ENCODE measurements at places on chromosomes 6 and 20.
A peak's percentile ranks its signal among the peaks of the same experiment; 100 is the strongest.

DNA sequence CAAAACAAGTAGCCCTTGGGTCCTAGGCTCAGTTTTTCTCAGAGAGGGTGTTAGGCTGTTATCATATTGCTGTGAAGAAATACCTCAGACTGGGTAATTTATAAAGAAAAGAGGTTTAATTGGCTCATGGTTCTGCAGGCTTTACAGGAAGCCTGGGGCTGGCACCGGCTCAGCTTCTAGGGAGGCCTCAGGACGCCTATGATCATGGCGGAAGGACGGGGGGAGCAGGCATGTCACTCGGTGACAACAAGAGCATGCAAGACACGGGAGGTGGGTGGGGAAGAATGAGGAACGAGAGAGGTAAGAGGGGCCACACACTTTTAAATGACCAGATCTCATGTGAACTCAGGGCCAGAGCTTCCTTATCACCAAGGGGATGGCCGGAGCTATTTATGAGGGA lies 26.9 kb downstream of the CDH26 start:
- no peak for DNase-seq

DNA sequence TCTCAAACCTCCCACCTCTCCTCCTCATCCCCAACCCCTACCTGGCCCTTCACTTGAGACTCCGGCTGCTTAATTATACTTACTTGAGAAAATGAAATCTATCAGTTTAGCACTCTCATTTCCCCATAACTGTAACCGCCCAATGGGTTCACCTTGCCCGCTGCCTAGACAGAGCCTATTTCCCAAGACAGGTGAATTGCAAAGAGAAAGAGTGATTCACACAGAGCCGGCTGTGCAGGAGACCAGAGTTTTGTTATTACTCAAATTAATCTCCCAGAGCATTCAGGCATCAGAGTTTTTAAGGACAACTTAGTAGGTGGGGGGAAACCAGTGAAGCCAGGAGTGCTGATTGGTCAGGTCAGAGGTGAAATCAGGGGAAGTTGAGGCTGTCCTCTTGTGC lies 301.4 kb upstream of the CDYL start:
- DNase-seq, result no peak

DNA sequence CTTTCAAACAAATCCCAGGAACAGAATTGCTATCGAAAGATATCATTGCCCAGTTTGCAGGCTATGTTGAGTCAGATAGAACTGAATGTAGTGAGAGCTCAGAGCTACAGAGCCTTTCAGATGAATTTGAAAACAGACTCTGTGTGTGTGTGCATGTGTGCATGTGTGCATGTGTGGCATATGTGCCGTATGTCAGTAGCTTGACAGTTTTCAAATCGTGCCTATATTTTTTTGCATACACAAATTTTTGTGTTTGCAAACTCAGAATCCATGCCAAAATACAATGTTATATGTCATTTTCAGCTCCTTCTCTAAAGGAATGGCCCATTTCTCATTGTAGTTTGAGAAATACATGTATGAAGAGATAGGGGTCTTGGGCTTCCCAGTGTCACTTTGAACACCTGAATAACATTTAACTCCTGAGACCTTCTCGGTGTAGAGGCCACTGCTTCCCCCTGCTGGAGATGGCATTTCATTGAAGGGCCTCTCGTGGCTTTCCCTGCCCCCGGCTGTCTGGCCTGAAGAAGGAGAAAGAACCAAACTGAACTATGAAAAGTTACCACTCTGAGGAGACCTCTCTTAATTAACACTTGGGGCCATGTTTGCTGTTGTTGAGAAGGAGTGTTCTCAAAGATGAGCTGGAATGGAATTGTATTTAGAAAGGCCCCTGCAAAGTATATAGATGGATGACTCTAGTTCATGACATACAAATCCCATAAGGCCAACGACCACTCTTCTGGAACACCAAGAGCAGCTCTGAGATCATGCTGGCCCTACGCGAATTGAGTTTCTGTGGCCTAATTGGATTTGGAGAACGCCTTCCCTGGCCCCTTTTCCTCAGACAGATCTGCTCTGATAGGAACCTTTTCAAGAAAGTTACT lies 58.7 kb downstream of the VAPB start:
- peak; percentile 77 for DNase-seq

DNA sequence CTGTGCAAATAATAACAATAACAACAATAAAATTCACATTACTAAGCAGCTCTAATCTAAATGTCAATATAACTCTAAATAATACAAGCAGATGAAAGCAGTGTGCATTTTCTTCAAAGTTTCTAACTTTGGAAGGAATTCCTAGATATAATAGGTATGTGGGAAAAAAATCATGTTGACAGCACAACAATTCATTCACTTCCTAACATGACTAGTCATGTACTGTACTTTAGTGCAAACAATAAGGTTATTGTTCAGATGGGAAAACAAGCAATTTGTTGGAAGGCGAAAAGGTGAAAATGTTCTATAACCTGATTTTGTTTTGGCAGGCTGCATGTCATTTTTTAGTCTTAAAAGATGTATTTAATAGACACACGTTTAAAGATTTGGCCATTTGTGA lies 484.3 kb upstream of the JAG1 start:
- no peak for DNase-seq

GRCh38 chr6:8240301-8240700 lies 138.0 kb upstream of the EEF1E1 start:
- DNase-seq, result no peak

DNA sequence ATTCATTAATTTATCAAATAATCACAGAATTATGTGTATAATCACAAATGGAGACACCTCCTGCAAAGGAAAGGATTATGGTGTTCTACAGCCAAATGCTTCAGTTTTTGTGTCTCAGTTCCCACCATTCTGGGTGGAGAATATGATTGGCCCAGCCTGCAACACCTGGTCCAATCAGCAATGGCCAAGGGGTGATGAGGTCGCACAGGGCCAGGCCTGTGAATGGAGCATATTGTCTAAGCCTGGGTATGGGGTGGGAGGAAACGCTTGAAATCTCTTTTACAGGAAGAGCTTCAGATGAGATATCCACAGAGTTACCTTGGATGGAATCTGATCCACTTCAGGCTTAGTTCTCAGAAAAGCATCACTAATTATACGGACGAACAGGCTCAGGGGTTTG lies 271.6 kb downstream of the DHX35 start:
- DNase-seq, result no peak

DNA sequence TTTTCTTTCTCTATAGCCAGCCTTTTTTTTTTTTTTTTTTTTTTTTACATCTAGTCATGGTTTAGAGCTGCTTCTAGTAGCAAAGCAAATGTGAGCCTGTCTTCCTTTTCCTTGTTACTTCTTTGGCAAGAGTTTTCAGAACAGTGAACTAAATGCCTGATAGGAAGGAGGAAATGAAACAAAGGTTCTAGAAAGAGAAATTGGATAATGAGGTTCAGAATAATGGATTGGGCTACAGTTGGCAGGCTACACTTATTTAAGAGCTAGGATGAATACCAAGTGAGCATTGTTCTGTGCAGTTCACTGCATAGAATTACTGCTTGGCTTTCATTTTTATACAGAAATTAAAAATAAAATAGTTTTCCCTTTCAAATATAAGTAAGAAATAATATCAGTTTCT lies 78.6 kb downstream of the HIVEP1 start:
- no peak for DNase-seq

DNA sequence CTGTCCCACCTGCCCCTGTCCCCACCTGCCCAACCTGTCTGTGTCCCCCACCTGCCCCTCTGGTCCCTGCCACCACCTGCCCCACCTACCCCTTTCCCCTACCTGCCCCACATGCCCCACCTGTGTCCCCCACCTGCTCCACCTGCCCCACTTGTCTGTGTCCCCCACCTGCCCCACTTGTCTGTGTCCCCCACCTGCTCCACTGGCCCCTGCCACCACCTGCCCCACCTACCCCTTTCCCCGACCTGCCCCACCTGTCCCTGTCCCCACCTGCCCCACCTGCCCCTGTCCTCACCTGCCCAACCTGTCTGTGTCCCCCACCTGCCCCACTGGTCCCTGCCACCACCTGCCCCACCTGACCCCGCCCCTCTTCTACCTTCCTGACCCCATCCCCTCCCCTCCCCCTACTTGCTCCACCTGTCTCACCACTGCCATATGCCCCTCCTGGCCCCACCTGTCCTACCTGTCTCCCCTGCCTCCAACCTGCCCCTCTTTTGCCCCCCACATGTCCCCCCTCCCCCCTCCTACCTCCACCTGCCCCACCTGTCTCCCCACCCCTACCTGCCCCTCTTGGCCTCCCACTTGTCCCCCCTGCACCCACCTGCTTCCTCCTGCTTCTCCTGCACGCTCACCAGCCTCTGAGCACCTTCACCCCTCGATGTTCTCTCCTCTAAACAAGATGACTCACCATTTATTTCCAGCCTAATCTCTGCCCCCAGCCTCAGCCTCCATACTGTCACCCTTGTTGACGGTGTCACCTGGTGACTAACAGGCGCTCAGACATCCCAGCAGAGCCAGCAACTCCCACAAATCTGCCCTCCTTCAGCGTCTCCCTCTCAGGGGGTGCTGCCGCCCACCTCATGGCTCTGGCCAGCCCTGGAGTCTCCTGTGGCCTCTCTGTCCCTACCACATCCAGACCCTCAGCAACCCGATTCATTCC lies 5.6 kb upstream of the MYT1 start:
- no peak for DNase-seq

DNA sequence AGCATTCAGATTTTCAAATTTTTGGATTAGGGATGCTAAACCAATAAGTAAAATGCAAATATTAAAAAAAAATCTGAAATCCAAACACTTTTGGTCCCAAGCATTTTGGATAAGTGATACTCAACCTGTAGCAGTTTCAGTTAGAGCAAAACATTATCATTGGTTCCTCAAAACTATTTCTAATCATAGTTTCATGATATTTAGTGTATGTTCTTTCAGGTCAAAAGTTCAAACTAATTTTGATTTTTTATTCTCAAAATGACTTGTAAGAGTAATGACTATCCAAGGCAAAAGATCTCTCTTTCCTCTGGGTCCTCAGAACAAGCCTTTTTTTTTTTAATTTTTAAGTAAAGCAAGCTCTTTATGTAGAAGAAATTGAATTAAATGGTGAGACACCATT lies 64.0 kb upstream of the TFB1M start:
- no peak for DNase-seq

GRCh38 chr6:43283905-43284304 lies 14.2 kb upstream of the SLC22A7 start:
- DNase-seq, result no peak

DNA sequence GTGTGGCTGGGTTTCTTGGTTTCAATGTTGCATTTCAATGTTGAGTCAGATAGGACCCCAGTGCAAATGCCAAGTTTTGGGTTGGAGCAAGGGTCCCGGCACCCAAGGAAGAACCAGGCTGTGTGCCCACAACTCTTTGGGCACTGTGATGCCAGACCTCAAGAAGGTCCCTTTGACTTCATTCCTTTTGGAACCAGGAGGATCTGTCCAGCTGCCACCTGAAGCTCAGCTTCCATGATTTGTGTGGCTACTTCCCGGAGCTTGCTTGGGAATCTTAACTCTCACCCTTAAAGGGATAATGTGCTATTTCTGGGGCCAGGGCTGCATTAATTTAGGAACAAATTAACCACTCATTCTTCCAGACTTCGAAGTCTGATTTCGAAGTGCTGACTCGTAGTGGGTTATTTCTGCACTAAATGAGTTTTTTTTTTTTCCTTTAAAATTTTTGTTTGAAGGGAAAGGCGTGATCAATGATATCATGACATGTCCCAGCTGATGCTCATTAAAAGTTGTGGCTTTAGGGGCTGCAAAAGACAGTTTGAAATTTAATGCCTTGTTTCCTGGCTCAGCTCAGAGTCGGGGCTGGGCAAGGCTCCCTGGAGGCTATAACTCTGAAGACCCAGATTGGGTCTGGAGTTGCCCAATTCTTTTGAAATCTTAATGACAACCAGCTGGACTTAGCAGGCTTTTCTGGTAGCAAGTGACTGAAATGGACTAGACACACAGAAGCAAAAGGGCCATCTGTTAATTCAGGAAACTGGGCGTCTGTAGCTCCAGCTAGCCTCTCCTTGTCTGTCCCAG lies 24.0 kb upstream of the PHACTR3 start:
- no peak for DNase-seq

DNA sequence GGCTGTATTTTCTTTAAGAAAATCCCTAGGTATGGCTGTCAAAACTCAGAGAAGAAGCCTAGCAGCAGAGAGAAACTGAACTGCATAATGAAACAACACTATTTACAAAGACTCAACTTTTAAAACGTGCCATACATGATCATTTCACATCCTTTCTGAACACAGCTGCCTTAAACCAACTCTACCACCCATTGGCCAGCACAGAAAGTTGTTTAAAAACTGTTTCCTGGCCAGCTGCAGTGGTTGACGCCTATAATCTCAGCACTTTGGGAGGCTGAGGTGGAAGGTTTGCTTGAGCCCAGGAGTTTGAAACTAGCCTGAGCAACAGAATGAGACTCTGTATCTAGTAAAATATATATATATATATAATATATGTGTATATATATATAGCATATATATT lies 336.4 kb upstream of the SOX4 start:
- DNase-seq, result no peak

DNA sequence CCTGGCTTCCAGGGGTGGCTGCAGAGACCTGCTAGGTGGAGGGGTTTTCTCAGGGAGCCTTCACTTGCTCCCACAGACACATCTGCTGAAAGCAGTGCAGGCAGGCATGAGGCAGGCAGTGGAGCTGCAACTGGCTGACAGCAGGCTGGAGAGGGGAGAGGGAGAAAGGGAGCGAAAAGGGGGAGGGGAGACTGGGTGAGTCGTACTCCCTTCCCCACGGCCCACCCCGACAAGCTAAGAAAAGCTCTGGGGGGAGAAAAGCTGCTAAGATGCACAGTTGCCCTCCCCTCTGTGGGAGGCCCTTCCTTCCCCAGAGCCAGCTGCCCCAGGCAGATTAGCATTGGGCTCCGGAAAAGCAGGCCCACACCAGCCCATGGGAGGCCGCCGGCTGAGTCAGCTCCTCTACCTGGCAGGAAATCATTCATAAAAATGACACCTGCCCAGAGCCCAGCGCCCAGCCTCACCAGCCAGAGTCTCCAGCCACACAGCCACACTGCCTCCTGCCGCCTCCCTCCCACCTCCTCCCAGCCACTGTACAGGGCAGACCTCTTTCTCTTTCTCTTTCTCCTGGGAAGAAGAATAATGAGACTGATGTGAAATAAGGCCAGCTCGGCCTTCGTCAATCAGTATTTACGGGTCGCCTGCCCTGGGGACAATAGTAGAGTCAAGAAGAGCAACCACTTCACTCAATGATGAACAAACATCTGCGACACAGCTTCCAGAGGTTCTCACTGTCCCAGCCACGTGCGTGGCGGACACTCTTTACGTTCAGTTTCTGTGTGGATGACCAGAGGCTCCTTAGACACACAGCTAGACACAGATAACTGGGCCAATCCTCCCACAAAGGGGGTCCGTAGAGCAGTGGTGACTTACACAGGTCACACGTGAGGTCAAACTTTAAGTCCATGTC lies 7.7 kb upstream of the C20orf203 start:
- peak; percentile 13 for DNase-seq

GRCh38 chr20:46713957-46714834 lies 4.7 kb downstream of the SLC2A10 start:
- no peak for DNase-seq

GRCh38 chr6:89260832-89261231 lies 43.7 kb upstream of the GABRR1 start:
- DNase-seq, result peak; percentile 5
